Neural crest cell (in vitro differentiated cells): ENCODE measurements at places on chromosomes 5 and 9.

GRCh38 chr9:69549310-69550202 is 122.6 kb downstream of the APBA1 start:
- peak; percentile 23 for DNase-seq

DNA sequence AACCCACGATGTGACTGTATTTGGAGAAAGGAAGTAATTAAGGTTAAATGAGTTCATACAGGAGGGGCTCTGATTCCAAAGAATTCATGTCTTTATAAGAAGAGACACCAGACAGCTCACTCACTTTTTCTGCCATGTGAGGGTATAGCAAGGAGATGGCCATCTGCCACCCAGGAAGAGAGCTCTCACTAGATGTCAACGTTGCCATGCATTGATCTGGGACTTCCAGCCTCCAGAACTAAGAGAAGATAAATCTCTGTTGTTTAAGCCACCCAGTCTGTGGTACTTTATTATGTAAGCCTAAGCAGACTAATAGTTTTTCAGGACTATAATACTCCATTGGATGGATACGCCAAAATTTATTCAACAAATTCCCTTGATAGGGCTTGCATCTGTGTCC is 89.8 kb upstream of the RAD23B start:
- DNase-seq = no peak

GRCh38 chr5:53503562-53504218 is 23.3 kb downstream of the FST start:
- DNase-seq = no peak

DNA sequence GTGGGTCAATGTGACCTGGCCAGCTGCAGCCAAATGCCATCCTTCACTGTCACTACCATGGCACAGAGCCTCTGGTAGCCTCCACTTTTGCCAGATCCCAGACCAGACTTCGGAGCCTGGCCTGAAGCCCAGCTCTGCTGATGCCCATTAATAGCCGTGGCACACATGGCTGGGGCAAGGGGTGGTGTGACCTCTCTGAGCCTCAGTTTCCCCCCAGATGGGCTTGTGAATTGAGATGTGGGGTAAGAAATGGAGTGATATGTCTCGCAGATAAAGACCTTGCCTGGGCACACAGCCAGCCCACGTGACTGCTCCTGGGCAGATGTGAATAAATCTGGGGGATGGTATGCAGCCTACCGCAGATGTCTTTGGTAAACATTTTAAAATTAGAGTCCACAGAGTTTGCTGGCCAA is 13.9 kb downstream of the SUSD3 start:
- no peak for DNase-seq

GRCh38 chr5:75736273-75736672 is 19.0 kb upstream of the POC5 start:
- no peak for DNase-seq

DNA sequence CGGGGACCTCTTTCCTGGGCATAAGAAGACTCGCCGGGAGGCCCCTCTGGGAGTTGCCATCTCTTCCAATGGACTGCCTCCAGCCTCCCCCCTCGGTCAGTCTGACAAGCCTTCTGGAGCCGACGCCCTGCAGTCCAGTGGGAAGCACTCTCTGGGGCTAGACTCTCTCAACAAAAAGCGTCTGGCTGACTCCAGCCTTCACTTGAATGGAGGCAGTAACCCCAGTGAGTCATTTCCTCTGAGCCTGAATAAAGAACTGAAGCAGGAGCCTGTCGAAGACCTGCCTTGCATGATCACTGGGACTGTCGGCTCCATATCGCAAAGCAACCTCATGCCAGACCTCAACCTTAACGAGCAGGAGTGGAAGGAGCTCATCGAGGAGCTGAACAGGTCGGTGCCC is 28.4 kb upstream of the LTC4S start:
- no peak for DNase-seq

- DNase-seq = no peak
These were observed 54.3 kb downstream of the CERT1 start for GRCh38 chr5:75457161-75457560.

- no peak for DNase-seq
These were observed 11.2 kb downstream of the DNAJB5 start for GRCh38 chr9:35000535-35001284.
